GM23248 (cell line): ENCODE measurements at places on chromosomes 5 and 9. TPM values are rescaled to one million over a fixed set of nuclear protein-coding genes. Genes with fewer than 3 reads are reported as not detected.

The ANKRD31 gene
- polyA plus RNA-seq: 0.06 TPM in 1 of 2 replicates, not detected in the other

The WDR38 gene
- polyA plus RNA-seq: not detected in 2 replicates

The ADAMTSL1 gene
- polyA plus RNA-seq: 77.0 and 77.5 TPM in 2 replicates

The TLE1 gene
- polyA plus RNA-seq: 6.4 TPM in 2 replicates

The TAF11L5 gene
- polyA plus RNA-seq: not detected in 2 replicates

The SHISAL2B gene
- polyA plus RNA-seq: not detected in 2 replicates

The ARL14EPL gene
- polyA plus RNA-seq: not detected in 2 replicates

The PCDHB12 gene
- 0.48 and 0.53 TPM in 2 replicates for polyA plus RNA-seq

GRCh38 chr5:175684931-175685330 lies 27.1 kb downstream of the HRH2 start:
- no peak overlapping the region for H3K4me3 ChIP-seq
- no peaks in the 10 kb centered on the region for H3K27me3 ChIP-seq
- DNase-seq: no peak

DNA sequence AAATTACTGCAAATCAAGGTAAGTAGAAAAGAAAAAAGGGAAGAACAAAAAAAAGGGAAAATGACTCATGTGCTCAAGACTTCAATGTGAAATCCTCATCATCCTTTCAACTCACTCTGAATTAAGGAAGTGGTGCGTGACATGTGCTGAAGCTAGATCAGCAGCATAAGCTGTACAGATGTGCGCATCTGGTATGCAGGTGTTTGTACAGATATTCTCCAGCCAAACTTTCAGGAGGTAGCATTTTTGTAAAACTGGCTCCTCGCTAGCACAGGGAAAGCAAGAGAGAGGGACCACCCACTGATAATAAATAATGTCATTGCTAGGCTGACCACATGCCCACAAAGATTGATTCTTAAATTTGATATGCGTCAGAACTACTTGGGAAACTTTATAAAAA lies 253.9 kb upstream of the RGMB start:
- no peaks in the 10 kb centered on the region for H3K27me3 ChIP-seq
- no peaks in the 10 kb centered on the region for H3K4me1 ChIP-seq
- H3K4me3 ChIP-seq: no peak overlapping the region
- no peaks in the 10 kb centered on the region for H3K36me3 ChIP-seq
- DNase-seq: no peak

- no peaks in the 10 kb centered on the region for H3K4me1 ChIP-seq
- no peak overlapping the region for H3K27ac ChIP-seq
- H3K4me3 ChIP-seq: no peak overlapping the region
- H3K27me3 ChIP-seq: no peaks in the 10 kb centered on the region
- DNase-seq: no peak
- H3K36me3 ChIP-seq: no peaks in the 10 kb centered on the region; the same call in 1 of the 2 replicates
Observed at GRCh38 chr9:85645909-85646627, 95.7 kb downstream of the AGTPBP1 start.

DNA sequence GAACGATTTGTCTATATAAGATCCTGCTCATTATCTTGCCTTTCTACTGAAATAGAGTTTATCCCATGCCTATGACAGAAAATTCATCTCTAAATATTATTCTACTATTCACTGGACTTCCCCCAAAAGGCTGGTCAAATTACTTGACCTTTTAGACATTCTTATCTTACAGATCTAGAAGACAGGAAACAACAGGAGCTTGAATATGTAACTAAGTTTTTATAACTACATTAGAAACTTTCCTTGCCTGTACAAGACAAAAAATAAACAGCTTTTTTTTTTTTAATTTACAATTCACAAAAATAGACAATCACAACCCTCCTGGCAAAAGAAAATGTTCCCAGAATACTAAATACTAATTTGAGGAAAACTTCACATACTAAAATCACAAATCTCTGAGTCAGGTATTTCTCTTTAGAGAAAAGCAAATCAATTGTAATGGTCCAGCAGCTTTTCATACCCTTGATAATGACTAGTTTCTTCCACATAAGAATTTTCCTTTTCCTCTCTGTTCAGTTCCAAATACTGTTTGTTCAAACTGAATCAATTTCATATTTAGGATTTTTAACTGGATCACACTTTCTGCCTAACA lies 68.6 kb downstream of the MLLT3 start:
- no peak overlapping the region for H3K27ac ChIP-seq
- H3K4me1 ChIP-seq: peaks cover 34% of the 10 kb centered on the region
- no peaks in the 10 kb centered on the region for H3K27me3 ChIP-seq
- DNase-seq: no peak

DNA sequence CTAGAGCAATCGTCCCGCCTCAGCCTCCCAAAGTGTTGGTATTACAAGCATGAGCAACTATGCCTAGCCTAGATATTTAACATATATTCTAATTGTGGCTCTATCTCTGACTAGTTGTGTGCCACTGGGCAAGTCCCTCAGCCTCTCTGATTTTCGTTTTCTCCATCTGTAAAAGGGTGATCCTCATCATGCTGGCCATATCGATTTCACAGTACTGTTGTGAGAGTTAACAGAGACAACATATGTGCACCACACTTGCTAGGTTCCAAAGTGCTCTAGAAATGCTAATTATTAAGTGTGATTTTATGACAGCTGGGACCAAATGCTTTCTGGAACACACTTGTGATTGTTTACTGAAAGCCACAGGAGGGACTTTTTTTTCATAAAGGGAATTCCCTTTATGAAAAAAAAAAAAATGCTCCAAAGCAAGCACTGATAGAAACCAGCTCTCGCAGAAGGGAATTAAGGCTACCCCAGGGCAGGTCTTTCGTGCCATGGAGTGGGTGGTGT lies 78.5 kb upstream of the EPB41L4B start:
- H3K4me3 ChIP-seq: no peak overlapping the region
- H3K4me1 ChIP-seq: peaks cover 10% of the 10 kb centered on the region
- no peaks in the 10 kb centered on the region for H3K36me3 ChIP-seq
- no peaks in the 10 kb centered on the region for H3K27me3 ChIP-seq
- no peak for DNase-seq

DNA sequence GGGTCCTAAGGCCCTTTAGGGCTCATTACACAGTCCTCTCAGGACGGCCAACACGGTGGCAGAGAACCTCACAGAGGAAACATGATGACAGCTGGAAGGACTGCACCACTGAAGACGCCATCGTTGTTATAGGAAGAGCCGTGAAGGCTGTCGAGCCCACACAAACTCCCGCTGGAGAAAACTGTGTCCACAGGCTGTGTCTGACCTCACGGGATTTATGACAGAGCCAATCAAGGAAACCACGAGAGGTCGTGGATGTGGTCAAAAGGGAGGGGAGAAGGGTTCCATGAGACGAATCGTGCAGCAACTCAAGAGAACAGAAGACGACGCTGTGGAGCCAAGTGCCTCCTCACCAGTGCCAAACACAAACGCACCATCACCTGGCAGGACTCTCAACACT lies 12.2 kb downstream of the QSOX2 start:
- no peak for DNase-seq
- H3K27me3 ChIP-seq: no peaks in the 10 kb centered on the region
- no peaks in the 10 kb centered on the region for H3K36me3 ChIP-seq
- no peak overlapping the region for H3K4me3 ChIP-seq
- no peak overlapping the region for H3K27ac ChIP-seq
- H3K4me1 ChIP-seq: peaks cover 2% of the 10 kb centered on the region

DNA sequence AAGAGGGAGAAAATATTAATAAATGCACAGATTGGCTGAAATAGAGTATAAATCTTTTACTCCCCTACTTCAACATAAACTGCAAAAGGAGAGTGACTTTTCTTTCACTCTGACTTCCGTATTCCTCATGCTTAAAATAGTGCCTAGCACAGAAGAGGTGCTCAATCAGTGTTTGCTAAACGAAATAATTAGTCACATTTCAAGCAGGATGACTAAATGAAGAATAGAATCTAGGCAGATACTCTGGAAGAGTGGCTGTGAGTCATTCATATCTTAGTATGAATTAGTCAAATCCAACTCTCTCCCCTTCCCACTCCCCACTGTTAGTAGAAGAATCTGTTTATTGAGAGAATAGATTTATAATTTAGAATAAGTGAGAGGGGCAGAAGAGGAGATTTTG lies 4.8 kb downstream of the CD274 start:
- no peaks in the 10 kb centered on the region for H3K27me3 ChIP-seq
- H3K4me1 ChIP-seq: peaks cover 47% of the 10 kb centered on the region
- peak overlapping the region; percentile 32 for H3K4me3 ChIP-seq
- DNase-seq: peak; percentile 92
- peaks cover 14% of the 10 kb centered on the region; the same call in 1 of the 2 replicates for H3K36me3 ChIP-seq
- peak overlapping the region; percentile 61 for H3K27ac ChIP-seq

GRCh38 chr5:140567136-140567818 lies 2.6 kb downstream of the SLC35A4 start:
- H3K4me3 ChIP-seq: no peak overlapping the region
- peaks cover 18% of the 10 kb centered on the region for H3K4me1 ChIP-seq
- H3K27ac ChIP-seq: no peak overlapping the region
- no peak for DNase-seq

GRCh38 chr5:52876456-52876855 lies 88.7 kb downstream of the ITGA1 start:
- no peak overlapping the region for H3K27ac ChIP-seq
- H3K4me3 ChIP-seq: no peak overlapping the region
- no peak for DNase-seq
- H3K36me3 ChIP-seq: no peaks in the 10 kb centered on the region
- H3K27me3 ChIP-seq: no peaks in the 10 kb centered on the region
- no peaks in the 10 kb centered on the region; the same call in 1 of the 2 replicates for H3K4me1 ChIP-seq

- no peaks in the 10 kb centered on the region for H3K36me3 ChIP-seq
- peak overlapping the region; percentile 33; the same call in 1 of the 2 replicates for H3K4me3 ChIP-seq
- peak; percentile 99 for DNase-seq
- H3K27ac ChIP-seq: peak overlapping the region; percentile 91
- H3K27me3 ChIP-seq: no peaks in the 10 kb centered on the region
Observed at GRCh38 chr5:68433923-68434879, 218.6 kb downstream of the PIK3R1 start.

DNA sequence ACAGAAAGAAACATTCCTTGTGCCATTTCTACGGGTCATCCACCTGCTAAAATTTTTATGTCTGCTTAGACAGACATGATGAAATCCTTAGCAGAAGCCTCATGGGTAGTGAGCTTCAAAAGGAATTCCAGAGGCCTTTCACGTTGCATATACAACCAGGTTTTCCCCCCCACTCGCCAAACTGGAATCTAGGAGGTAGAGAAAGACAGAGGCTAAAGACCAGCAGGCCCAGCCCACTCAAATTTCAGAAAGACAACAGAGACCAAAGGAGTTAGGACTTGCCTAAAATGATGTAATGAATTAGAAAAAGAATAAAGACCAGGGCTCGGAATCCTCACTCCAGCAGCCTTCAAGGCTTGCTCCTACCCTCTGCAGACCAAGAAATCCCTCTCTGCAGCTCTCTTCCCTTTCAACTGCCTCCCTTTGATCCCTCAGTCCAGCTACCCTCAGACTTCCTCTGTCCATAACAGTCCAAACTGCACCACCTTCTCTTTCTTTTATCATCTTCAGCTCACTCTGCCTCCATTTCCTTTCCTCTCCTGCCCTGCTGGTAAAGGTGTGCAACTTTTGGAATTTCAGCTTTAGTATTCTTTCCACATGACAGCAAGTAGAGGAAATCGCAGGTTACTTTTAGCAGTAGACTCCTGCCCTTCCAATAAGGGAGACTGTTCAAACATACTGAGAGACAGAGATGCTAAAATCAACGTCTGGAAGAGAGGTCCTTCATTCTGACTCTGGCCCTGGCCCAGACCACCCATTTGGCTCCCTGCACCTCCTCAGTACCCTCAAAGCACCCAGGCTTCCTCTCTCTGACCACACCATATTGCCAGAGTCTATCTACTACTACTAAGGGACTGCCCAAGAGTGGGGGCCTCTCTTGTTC lies 8.9 kb downstream of the B4GALT1 start:
- H3K27me3 ChIP-seq: no peaks in the 10 kb centered on the region
- peak; percentile 32 for DNase-seq
- peaks cover 88% of the 10 kb centered on the region for H3K4me1 ChIP-seq
- H3K4me3 ChIP-seq: no peak overlapping the region
- H3K36me3 ChIP-seq: no peaks in the 10 kb centered on the region
- peak overlapping the region; percentile 99 for H3K27ac ChIP-seq

GRCh38 chr9:111360881-111361280 lies 30.9 kb upstream of the OR2K2 start:
- H3K27me3 ChIP-seq: no peaks in the 10 kb centered on the region
- H3K27ac ChIP-seq: no peak overlapping the region
- peaks cover 12% of the 10 kb centered on the region for H3K4me1 ChIP-seq

GRCh38 chr5:83492331-83492730 lies 20.8 kb downstream of the VCAN start:
- H3K4me3 ChIP-seq: no peak overlapping the region
- H3K27me3 ChIP-seq: no peaks in the 10 kb centered on the region
- H3K36me3 ChIP-seq: peaks cover 60% of the 10 kb centered on the region
- H3K27ac ChIP-seq: no peak overlapping the region

DNA sequence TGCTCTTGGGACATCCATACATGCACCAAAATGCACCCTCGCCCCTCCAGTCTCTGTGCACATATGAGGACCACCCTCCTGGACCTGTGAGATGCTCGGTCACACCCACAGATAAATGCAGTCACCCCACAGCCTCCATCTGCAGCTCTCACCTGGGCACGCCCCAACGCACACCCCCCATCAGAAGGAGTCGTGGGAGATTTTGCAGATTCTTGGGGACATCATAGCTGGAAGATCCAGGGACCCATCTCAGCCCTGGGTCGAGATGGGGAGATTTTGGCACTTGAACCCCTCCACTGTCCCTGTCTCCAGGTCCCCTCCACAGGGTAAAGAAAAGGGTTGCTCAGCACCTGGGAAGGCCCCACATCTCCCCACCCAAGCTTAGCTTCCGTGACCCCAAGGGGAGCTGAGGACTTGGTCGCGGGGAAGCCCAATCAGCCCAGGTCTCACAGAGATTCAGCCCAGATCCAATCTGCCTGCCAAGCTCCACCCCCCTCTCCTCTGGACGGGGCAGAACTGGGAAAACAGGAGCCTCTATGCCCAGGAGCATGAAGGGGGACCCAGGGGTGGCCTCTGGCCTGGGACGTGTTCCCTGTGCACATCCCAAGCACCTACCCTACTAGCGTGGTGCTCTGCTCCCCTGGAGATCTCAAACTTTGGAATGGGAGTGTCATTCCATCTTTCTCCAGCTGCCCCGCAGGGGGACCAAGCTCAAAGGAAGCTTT lies 89.2 kb upstream of the LMX1B start:
- no peak for DNase-seq
- peaks cover 6% of the 10 kb centered on the region; the same call in 1 of the 2 replicates for H3K4me1 ChIP-seq
- H3K27ac ChIP-seq: no peak overlapping the region
- H3K27me3 ChIP-seq: peaks cover 15% of the 10 kb centered on the region; the same call in 1 of the 2 replicates
- H3K36me3 ChIP-seq: no peaks in the 10 kb centered on the region
- H3K4me3 ChIP-seq: no peak overlapping the region

DNA sequence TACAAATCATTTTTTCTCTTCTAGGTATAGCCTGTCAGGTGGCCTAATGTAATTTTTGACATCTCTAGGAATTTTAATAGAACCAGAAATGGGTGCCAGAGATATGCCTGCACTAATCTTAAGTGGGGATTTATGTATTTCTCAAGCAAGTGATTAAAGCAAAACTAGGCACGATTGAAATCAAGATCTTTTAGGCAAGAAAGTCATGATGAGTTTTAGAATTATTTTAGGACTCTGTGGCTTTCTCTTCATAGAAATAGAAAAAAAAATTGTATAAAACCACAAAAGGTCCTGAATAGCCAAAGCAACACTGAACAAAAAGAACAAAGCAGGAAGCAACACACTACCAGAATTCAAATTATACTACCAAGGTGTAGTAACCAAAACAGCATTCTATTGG lies 952 bp upstream of the AMACR start:
- peaks cover 3% of the 10 kb centered on the region; the same call in 1 of the 2 replicates for H3K36me3 ChIP-seq
- H3K4me1 ChIP-seq: peaks cover 20% of the 10 kb centered on the region
- no peaks in the 10 kb centered on the region for H3K27me3 ChIP-seq
- peak overlapping the region; percentile 80 for H3K27ac ChIP-seq
- peak overlapping the region; percentile 83 for H3K4me3 ChIP-seq

GRCh38 chr5:151632524-151632923 lies 41.4 kb upstream of the FAT2 start:
- no peak for DNase-seq
- no peaks in the 10 kb centered on the region for H3K36me3 ChIP-seq
- no peak overlapping the region for H3K27ac ChIP-seq
- no peak overlapping the region for H3K4me3 ChIP-seq
